ENCODE measurements at places on chromosomes 13 and 19.

GRCh38 chr13:85141401-85141800, 657.8 kb downstream of the SLITRK6 start:
- DNase-seq, result no peak

DNA sequence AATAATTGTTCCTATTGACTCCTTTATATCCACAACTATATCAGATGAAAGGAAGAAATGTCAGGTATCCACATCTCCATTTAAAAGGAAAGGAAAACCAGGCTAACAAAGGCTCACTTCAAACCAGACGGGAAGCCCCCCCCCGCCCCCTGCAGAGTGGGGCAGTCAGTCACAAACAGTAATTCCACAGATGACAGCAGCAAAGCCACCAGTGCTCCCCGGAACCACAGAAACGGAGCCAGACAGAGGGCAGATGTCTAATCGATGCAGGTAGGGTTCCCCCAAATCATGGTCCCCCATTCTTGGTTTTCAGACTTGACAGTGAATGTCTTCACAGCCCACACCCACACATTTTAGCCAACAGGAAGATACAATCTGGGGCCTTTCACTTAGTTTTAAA, 100.8 kb downstream of the STK24 start:
- DNase-seq, result no peak

DNA sequence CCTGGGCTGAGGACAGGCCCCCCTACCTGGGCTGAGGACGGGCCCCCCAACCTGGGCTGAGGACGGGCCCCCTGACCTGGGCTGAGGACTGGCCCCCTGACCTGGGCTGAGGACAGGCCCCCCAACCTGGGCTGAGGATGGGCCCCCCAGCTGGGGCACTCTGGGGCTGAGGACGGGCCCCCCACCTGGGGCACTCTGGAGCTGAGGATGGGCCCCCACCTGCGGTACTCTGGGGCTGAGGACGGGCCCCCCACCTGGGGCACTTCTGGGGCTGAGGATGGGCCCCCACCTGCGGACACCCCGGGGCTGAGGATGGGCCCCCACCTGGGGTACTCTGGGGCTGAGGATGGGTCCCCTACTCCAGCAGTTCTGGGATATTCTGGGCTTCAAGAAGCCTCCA, 65.5 kb downstream of the RASA3 start:
- no peak for DNase-seq

DNA sequence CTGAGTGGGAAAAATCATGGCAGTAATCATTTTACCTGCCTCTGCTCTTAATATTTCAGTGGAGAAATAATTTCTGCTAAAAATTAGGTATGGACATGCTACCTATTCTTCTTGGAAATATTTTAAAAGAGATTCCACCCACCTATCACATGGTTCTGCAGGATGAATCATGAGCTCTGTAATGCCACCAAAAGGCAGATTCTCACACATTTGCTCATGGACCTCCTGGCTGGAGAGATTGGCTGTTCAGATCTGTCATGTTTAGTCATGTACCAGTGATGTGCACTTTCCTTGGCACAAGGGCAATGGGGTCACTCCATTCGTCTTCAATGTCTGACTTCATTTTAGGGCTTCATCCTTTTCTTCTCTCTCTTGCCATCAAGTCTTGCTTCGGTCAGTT, 101.8 kb upstream of the MBNL2 start:
- no peak for DNase-seq

DNA sequence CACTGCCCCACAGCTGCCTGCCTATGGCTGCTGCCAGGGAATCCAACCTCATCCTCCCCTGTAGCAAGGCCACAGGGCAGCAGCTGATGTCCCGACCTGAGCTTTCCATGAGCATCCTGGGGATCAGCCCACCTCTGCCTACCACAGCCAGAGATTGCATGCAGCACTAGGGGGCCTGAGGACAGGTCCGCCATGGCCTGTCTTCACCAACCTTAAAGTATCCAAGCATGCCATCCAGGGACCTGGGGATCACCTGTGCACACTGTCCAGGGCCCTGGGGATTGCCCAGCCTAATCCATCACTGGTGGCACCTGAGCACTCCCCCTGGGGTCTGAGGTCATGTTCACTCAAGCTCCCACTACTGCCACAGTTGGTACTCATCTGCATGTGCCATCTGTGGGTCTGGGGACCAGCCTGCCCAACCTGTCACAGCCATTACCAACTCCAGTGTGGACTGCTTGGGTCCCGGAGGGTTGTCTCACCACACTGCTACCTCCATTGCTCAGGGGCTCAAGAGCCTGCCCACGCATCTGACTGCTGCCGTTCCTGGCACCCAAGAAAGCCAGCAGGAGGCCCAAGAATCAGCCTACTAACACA, 53.0 kb downstream of the KCTD15 start:
- no peak for DNase-seq

GRCh38 chr13:76725896-76726295, 160.3 kb downstream of the KCTD12 start:
- no peak for DNase-seq

- DNase-seq, result no peak
These were observed 14.9 kb downstream of the PLA2G4C start for GRCh38 chr19:48095612-48096175.

DNA sequence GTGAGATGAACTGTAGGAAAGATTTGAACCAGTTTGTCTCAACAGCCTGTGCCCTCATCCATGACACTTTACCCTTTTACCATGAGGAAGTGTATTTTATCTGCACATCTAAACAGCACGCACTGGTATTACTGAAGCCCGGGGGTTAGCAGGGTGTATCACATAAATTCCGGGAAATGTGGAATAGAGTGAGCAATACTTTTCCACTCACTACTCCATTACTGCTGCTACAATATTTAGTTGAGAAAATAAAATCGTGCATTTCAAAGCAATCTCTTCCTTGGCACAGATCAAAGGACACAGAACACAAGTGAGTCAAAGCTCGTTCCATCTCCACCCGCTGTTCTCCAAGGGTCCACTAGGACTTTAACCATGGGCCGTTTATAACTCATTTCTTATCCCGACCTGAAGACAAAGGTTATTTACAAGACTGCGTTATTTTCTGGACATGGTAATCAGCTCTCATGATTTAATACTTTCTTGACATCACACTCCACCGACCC, 35.2 kb downstream of the STK24 start:
- DNase-seq, result no peak

- no peak for DNase-seq
These were observed 56.9 kb downstream of the EDNRB start for GRCh38 chr13:77861741-77862140.

GRCh38 chr13:41707194-41707821, 250.0 kb downstream of the RGCC start:
- no peak for DNase-seq

DNA sequence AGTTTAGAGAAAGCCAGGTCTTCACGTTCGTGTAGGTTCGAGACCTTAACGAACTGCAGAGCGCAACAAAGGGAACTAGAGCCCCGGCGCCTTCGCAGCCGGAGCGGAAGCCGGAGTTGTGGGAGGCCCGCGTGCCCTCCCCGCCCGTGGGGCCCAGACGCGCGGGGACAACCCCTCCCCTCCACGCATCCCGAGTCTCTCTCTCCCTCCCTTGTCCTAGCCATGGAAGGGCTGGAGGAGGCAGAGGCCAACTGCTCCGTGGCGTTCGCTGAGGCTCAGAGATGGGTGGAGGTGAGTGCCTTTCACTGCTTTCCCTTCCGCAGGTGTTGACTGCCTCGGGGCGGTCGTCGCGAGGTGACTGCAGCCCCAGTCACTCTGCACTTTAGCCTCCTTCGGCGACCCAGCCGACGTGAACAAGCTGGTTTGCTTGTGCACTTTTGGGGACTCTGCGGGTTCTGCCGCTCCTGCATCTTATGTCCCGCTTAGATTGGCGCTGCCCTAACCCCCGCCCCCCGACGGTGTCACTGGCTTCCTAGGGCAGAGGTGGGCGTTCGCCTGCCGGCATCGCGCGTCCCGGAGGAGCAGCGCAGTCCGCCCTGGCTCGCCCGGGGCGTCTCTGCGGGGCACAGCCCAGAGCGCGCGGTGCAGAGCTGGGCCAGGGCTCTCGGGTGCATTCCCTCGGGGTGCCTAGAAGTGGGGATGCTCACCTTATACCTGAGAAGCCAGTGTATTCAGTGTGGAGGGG, 478 bp downstream of the LMO7 start:
- DNase-seq, result no peak

- no peak for DNase-seq
These were observed 14.4 kb downstream of the ATP4B start for GRCh38 chr13:113643593-113643992.

- DNase-seq, result no peak
These were observed 27.1 kb downstream of the LNX2 start for GRCh38 chr13:27593267-27593666.

DNA sequence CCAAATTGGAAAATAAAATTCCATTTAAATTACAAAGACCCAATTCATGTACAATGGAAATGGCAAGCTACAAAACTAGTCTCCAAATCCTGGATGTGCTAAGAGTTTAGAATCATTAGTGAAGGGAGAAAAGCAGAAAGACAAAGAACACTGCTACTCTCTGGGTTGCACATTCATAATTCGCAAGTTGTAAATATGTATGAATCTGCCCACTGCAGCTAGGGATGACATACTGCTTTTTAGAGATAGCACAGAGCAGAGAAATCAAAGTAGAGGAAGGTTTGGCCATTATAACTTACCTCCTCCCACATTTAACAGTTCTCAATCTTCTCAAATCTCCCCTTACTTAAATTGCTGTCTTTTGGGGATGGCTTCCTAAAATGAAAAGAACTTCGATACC, 231.1 kb downstream of the ENOX1 start:
- DNase-seq, result no peak

DNA sequence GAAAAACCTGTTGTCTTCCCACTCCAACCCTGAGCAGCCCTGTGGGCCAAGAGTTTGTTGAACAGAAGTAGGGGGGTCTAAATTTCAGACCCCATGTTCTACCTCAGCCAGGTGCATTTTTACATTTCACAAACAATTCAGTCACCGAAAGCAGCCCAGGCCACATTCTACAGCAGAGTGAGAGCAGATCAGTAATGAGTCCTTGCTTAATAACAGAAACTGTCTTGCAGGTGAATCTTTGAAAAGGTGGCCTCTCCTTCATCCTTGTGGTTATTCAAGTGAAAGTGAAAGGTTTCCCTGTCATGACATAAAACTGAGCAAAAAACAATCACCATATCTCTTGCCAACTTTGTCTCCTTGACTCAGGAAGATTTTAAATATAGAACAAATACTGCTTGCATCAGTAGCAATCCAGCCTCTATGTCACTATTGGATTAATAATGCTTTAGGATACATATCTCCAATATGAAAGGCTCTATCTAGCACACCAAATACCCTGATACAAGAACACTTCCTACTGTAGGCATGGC, 670.2 kb downstream of the DIAPH3 start:
- DNase-seq, result no peak

DNA sequence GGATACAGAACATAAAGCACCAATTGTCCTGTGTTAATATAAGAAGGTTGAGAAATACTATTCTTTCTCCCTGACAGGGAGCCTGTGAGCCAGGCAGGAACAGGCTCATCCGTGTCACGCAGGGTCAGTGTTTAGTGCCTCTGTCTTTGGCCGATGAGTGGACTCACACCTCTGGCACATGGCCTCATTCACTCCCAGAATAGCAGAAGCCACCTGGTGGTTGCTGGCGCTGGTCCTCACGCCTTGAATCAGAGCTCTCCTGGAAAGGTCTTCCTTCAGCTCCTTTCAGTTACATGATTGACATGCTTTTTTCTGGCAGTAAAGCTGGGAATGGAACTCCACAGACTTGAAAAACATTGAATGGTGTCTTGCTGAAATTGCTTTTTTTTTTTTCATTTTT, 28.1 kb upstream of the SIAH3 start:
- DNase-seq, result peak; percentile 4

GRCh38 chr19:9741476-9742171, 26.9 kb downstream of the ZNF846 start:
- no peak for DNase-seq

- DNase-seq, result no peak
These were observed 603 bp downstream of the ZC3H13 start for GRCh38 chr13:46051968-46052318.

DNA sequence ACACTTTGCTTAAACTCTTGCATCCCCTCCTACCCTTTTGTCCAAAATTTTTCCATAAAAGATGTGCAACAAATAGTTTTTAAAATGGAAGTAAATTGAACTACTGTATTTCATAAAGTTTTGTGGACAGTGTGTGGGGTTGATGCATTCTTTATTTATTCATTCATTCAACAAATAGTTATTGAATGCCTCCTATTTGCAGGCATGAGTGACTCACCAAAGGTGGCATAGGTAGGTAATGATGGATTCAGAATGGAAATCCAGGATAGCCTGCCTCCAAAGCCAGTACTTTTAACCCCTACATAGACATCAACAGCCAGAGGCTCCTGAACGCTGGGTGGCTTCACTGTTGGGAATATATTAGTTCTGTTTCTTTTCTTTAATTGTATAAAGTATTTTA, 2.4 kb upstream of the CSNK1A1L start:
- DNase-seq, result no peak

GRCh38 chr19:5016781-5017180, 47.9 kb downstream of the KDM4B start:
- no peak for DNase-seq

All from DMS 273 treated with DMSO at 0.1 percent for 48 hours (cell line).